ENCODE measurements at places on chromosomes 11 and 22.

GRCh38 chr22:43388420-43388851 lies 23.4 kb upstream of the MPPED1 start:
- peak; percentile 19 for DNase-seq

DNA sequence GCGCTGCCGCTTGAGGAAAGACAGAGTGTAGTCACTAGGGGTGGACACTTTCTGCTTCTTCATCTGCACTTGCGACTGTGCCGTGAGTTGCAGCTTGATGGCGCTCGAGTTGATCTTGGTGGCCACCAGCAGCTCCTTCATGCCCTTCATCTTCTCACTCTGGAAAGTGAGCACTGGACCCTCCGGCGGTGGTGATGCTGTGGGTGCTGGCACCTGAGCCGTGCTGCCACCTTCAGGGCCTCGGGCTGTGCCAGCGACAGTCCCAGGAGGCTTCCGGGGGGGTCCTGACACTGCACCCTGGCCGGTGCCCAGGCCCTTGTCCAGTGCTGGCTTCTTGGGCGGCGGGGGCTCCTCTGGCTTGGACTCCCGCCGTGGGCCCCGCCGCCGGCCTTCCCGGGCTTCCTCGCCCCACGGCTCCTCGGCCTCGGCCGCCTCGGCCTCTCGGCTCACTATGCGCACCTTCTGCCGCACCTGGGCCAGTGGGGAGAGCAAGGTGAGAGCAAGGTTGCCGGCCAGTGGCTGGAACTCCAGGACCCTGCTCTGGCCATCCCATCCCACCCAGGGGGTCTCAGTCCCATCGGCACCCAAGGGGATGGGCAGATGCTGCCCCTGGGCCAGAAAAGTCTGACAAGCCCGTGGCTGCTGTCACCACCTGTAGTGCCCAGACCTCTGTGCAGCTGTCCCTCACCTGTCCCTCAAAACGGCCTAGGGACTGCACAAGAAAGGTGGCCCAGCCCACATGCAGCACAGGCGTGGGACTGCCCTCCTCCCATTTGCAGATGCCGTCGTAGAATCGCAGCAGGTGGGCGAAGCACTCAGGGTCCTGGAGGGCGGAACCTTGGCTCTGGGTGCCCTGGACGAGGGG lies 1.6 kb upstream of the MAP4K2 start:
- DNase-seq: no peak

GRCh38 chr22:50710221-50710620 lies 27.8 kb upstream of the ACR start:
- no peak for DNase-seq

DNA sequence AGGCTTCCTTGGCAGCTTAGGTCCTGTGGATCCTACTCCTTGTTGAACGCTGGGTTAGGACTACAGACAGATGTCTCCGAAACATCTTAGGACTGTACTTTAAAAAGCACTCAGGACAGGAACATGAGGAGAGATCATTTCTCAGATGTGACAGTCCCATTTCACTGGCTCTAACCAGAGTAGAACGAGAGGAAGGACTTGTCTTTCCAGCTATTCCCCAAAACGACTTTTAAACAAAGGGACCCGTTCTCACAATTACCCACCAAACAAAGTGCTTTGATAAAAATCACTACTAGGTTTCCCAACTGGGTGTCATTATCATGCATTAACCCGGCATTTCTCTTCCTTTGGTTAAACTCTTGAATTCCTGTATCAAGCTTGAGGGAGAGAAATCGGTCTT lies 84.7 kb upstream of the BARX2 start:
- DNase-seq: no peak

All from renal cortical epithelial cell (primary cell).